Breast epithelium (tissue), 4 donors: ENCODE measurements at places on chromosomes 7 and 10.

DNA sequence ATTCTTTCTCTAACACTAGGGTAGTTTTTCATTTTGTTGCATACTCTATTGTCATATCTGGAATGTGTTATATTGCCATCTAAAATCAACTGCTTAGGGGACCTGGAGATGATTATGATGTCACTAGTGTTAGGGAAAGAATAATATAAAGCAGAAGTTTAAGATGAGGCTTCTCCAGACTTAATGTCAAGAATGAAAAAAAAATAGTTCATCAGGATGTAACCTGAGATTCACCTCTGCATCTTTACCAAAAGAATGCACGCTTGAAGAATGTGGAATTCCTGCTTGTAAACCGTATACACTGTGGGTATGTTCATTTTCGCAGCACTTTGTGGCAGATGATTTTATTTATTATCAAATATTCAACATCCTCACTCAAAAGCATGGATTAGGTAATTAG, 184.6 kb downstream of the ST7 start:
- DNase-seq: no peak

DNA sequence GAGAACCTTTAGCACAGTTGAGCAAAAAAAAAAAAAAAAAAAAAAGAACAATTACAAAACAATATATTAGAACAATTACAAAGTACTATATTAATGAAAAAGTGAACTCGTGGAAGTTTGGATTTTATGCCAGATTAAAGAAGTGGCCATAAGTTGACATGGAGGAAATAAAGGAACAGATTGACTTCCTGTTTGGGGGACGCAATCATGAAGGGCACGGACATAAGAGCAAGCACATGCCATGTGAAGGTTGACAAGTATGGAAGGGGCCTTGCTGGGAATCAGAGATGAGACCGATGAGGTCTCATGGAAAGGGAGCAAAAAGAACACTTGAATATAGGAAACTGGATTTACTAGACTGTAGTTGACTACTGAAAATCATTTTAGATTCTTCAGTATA, 61.7 kb downstream of the ICA1 start:
- no peak for DNase-seq

DNA sequence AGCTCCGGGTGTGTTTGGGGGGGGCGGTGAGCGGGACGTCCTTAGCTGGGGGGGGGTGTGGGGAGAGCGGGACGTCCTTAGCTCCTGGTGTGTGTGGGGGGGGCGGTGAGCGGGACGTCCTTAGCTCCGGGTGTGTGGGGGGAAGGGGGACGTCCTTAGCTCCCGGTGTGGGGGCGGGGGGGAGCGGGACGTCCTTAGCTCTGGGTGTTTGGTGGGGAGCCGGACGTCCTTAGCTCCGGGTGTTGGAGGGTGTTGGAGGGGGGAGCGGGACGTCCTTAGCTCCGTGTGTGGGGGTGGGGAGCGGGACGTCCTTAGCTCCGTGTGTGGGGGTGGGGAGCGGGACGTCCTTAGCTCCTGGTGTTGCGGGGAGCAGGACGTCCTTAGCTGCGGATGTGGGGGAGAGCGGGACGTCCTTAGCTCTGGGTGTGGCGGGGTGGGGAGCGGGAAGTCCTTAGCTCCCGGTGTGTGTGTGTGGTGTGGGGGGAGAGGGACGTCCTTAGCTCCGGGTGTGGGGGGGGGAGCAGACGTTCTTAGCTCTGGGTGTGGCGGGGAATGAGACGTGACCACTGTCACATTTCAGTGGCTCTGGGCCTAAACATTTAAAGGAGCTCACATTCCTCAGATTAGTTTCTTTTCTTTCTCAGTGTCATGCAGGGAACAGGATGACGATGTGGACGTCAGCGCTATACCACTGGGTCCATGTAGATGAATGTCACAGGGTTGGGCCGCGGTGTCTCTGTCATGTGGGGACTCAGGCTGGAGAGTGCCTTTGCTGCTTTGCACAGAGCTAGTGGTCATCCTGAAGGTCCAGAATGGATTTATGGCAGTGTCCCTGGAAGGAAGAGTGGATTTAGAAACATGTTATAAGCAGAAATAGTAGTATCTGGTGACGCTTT, 7.5 kb downstream of the DYNC2I1 start:
- DNase-seq: peak; percentile 69

DNA sequence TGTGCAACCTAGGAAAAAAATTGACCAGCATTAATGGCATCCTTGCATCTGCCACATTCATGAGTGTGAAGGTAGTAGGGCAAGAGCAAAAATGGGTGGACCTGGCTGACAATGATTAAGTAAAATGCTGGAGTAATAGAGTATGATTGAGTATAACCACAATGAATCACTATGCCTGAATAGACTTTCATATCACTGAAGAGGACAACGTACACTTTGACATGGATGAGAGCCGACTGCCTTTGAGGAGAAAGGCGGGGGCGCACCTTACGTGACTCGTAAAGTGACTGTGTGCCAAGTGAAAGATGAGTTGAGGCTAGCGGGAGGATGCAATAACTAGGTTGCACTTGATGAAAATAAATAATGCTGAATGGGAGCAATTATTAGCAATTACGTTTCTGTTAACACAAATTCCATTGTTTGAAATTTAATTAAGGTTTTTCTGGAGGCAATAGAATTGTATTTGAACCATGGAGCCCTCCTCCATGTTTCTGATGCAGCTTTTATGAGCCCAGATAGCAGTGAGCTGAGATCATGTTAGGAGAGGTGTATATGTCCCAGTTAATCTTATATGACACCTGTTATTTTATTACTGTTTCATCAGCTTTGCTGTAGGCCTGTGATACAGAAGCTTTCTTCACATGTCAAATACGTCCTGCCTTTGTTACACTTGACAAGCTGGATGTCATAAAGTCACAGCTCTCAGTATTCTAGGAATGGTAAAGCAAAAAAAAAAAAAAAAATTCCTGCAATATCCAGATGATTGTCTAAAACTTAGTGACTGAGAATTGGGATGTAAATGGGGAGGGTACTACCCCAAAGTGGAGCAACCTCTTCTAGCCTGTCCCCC, 596.5 kb downstream of the NXPH1 start:
- DNase-seq: no peak

DNA sequence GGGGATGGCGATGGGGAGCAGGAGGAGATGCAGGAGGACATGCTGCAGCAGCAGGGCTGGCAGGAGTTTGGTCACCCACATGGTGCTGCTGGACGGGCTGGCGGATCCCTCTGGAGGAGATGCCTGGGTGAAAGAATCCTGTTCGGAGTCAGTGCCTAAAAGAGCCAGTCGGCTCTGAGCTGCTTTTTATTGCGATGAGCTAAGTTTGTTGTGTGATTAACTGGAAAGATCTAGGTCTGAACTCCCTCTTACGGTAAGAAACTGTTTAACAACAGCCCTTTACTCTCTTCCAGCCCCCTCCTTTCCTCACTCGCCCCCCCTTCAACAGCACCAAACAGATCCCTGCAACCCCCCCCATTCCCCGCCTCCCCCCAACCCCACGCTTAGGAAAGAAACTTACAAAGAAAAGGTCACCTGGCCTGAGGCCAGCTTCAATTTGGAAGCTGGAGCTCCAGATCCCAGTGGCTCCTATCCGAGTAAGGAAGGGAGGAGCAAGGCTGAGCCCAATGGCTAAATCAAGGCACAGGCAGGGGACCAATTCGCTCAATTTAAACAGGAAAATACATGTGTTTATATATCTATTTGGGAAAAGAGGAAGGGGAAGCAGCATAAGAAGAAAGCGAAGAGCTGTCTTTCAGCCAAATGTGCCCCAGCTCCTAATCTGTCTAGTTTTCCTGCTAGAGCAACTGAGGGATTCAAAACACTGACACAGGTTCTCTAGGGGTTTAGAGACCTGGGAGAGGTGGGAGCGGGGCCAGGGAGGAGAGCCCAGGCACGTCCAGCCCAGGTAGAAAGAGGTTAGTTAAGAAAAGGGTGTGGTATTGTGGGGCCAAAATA, at the start of gene HGF:
HGF (minus strand) TSS at position 157 of the 837 bp plus-strand sequence; CDS start at position 81, 76 bp downstream.
- DNase-seq: peak; percentile 52

- no peak for DNase-seq
Observed at GRCh38 chr10:7563368-7563767, 103.4 kb downstream of the ITIH5 start.

DNA sequence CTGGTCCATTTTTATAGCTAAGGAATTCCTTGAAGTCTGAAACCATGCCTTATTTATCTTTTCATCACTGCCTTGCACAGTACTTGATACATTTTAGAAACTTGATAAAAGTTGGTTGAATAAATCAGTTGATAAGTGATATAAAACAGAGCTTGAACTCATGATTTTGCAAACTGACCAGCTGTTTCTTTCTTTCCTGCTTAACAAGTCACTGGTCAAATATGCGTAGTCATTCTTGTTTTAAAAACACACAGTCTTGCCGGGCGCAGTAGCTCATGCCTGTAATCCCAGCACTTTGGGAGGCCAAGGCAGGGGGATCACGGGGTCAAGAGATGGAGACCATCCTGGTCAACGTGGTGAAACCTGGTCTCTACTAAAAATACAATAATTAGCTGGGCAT, 6.3 kb downstream of the TPST1 start:
- no peak for DNase-seq

DNA sequence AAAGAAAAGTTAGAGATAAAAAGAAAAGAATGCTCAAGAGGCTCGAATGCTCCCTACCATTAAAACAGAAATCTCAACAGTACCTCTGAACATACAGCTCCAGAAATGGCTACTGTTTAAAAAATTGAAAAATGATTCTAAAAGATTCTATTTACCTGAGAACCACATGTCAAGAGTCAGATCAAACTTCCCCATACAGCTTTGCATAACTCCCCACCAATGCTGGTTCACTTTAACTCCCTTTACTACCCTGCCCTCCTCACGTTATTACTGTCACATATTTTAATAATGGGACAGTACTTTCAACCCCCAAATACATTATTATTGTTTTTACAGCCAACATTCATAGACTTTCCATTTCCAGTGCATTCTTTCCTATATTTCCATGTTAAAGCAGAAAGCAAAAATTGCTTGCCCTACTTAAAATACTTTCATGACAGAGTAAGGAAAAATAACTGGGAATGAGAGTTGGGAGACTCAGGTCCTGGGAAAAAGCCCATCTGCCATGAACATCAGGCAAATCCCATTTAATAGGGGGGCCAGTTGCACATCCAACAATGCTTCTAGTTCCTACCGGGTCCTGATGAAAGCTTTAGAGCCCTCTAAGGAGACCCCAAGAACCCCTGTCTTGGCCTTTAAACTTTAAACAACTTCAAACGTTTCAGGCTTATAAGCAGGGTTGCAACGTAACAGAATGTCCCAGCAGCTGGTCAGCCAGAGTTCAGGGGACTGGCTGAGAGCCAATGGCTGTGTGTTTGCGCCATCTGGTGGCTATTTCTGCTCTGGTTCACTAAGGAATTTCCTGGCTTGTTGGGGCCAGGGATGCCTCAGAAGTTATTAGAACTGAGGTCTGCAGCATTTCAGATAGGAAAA, 247.4 kb downstream of the ELMO1 start:
- DNase-seq: peak; percentile 78

DNA sequence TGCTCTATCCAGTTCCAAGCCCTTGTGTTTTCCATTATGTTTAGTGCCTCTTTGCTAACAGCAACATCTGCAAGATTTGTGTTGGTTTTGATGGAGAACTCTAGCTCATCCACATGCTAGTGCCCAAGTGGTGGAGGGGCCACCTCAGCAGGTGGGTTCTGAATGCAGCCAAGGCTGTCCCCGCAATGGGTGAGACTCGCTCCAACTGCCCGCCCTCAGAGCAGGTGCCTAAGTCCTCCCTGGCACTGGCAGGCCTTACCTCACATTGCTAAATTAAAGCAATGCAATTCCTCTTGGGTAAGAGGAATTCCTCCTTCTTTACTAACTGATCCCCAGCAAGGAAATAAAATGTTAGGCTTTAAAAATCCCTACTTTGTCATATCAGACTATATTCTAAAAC, 146.8 kb downstream of the ADCY1 start:
- no peak for DNase-seq

DNA sequence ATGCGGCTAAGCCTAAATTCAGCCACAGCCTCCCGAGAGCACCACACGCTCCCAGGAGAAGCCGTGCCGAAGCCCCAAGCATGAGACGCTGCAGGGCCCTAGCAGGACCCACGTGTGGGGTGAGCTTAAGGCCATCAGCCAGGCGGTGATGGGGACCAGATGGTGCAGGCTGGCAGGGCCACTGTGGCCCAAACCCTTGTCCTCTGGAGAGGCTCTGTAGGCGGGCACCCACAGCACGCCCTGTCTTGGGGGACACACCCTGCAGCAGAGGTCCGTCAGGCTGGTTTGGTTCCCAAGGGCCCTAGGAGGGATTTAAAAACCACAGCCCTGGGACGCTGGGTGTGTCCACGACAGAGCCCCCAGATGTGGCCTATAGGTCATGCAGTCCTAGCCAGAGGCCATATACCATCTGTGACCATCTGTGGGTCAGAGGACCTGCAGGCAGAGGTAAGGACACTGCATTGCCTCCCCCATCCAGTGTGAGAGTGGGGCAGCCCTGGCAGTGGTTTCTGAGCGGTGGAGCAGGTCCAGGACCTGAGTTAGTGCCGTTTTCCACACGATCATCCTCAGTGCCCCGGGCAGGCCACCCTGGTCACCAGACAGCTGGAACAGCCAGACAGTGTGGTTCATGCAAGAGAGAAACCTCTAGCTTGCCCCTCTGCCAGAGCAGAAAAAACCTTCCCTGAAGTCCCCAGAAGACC, 39.6 kb upstream of the INPP5A start:
- peak; percentile 24 for DNase-seq

DNA sequence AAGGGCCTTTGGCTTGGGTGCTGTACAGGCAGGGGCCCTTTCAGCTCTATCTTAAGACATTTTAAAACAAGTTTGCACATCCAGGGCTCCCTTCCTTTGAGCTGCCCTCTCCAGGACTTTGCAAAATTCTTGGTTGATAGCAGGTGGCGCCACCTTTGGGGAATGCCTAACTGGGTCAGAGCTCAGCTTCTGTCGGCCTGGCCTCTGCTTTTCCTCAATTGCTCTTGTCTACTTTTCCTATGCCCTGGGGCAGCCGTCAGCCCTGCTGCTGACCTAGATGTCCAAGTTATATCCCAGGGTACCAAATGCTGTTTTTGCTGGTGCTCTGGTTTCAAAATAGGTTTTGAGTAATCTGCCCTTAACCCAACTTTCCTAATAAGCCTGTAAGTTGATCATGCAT, 65.8 kb downstream of the APBB1IP start:
- no peak for DNase-seq

DNA sequence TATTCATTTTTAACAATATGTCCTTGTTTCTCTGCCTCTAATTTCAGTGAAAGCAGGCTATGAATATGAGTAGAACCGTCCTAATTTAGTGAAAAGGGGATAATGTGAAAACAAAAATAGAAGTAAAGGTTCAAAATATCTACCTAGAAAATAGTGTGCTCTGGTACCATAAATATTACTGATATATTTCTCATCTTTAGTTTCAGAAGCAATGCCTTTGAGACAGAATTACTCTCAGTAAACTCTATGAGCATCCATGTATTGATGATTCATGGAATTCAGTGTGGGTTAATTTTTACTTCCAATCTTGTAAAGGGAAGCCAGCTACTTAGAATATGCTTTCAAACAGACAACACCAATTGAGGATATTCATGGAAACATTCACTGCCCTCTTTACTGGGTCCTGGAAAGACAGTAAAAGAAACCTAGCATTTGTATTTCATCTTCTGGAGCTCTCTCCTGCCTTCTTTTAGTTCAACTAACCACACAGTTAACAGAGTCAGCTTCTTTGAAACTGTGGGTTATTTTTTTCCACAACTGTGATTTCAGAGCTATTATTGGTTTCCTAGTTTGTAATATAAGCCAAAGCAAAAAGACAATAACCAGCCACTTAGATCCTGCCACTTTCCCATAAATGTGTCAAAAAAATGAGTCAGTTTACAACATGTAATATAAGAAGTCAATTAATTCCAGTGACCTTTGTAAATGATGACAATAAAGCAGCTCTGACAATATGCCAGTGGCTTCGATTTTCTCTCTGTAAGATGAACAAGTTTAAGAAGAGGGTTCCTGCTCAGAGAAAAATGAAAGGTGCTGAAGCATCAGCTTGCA, 1.7 kb downstream of the LRRN3 start:
- DNase-seq: no peak

- DNase-seq: no peak
Observed at GRCh38 chr7:142714375-142714774, 34.9 kb upstream of the PRSS1 start.
